Large intestine (tissue), 12 donors: ENCODE measurements at places on chromosomes 12 and 14.
A peak's percentile ranks its signal among the peaks of the same experiment; 100 is the strongest.

- no peaks in the 10 kb centered on the region for H3K36me3 ChIP-seq
- H3K4me1 ChIP-seq = no peaks in the 10 kb centered on the region
- no peak for DNase-seq
- H3K4me3 ChIP-seq = no peak overlapping the region
- H3K27ac ChIP-seq = no peak overlapping the region
These were observed 332.5 kb downstream of the MED13L start for GRCh38 chr12:115944837-115945490.

DNA sequence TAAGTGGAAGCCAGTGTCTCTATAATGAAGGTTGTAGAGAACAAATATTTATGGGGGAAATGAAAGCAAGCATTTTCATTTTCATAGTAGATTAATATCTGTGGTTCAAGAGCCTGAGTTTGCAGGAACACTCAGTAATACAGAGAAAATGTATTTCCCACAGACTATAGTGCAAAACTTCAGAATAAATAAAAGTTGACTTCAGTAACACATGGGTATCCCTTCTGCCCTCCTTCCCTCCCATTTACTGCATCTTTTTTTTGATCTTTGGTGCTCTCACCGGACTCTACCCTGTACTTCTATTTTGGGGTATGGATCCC, 75.3 kb upstream of the AMN1 start:
- no peak overlapping the region for H3K27ac ChIP-seq
- H3K36me3 ChIP-seq = no peaks in the 10 kb centered on the region
- no peak overlapping the region for H3K4me3 ChIP-seq
- H3K27me3 ChIP-seq = no peaks in the 10 kb centered on the region
- peaks cover 4% of the 10 kb centered on the region for H3K4me1 ChIP-seq
- no peak for DNase-seq

DNA sequence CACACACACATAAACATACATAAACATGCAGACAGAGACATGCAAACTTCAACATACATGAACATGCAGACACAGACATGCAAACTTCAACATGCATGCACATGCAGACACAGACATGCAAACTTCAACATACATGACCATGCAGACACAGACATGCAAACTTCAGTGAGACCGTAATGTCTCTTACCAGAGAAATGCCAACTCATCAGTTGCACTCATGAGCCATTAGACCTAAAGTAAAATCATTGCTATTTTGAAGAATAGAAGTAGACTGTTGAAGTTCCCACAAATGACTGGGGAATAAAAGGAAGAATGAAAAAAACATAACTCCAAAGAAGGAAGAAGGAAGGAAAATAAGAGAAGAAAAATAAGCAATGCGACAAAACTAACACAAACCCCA, 1044.0 kb upstream of the TMEM132C start:
- H3K27ac ChIP-seq = no peak overlapping the region
- no peak overlapping the region for H3K4me3 ChIP-seq
- no peaks in the 10 kb centered on the region for H3K36me3 ChIP-seq
- H3K4me1 ChIP-seq = no peaks in the 10 kb centered on the region
- no peak for DNase-seq

DNA sequence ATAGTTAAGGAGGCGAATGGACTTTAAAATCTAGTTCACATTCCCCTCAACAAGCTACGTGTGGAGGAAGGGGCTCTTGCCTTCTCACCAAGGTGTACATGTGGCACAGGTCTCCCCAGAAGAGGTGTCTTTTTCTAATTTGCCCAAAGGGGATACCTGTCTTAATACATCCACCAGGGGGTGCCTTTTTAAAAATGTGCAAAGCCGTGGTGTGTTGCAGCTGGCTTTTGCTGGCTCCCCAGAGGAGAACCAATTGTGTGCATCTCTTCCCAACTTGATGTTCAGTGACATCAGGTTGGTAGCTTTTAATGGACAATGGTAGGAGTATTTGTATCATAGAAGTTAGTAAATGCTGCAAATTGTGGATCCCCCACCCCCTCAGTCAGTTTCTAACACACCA, 33.8 kb downstream of the CREBL2 start:
- H3K27me3 ChIP-seq = no peaks in the 10 kb centered on the region
- DNase-seq = peak; percentile 15
- H3K27ac ChIP-seq = no peak overlapping the region
- H3K36me3 ChIP-seq = peaks cover 19% of the 10 kb centered on the region
- H3K4me3 ChIP-seq = no peak overlapping the region
- no peaks in the 10 kb centered on the region for H3K4me1 ChIP-seq

DNA sequence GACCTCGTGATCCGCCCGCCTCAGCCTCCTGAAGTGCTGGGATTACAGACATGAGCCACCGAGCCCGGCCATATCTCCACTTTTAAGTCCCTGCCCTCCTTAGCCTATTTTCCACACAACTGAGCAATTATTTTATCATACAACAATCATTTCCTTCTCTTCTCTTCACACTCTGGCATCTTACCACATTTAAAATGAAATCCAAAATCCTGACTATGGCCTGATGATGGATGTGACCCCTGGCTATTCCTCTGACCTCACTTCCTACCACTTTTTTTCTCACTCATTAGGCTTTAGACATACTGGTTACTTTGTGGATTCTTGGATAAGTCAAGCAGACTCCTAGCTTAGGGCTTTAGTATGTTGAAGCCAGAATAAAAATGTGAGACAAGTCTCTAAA, 21.9 kb upstream of the EID3 start:
- H3K27ac ChIP-seq = no peak overlapping the region
- H3K27me3 ChIP-seq = no peaks in the 10 kb centered on the region
- no peak overlapping the region for H3K4me3 ChIP-seq
- H3K36me3 ChIP-seq = no peaks in the 10 kb centered on the region
- DNase-seq = no peak
